ENCODE measurements at places on chromosomes 6 and 20. TPM values are rescaled to one million over a fixed set of nuclear protein-coding genes. Genes with fewer than 3 reads are reported as not detected.

Gene MYB
- 0.53 TPM for total RNA-seq

Gene STMND1
- not detected for total RNA-seq

Gene COL19A1
- total RNA-seq: not detected

Gene SIRPG
- total RNA-seq: not detected

Gene TAPBP
- 90.7 TPM for total RNA-seq

Gene TCP11
- not detected for total RNA-seq

Gene MTFR2
- 7.4 TPM for total RNA-seq

Gene TOMM34
- 44.2 TPM for total RNA-seq

Gene CALHM6
- not detected for total RNA-seq

Gene TDRD6
- 0.05 TPM for total RNA-seq

Gene FHL5
- total RNA-seq: not detected

Gene GNL1
- 103 TPM for total RNA-seq

Gene NNAT
- 10.7 TPM for total RNA-seq

Gene MTRF1L
- total RNA-seq: 27.5 TPM

Measured in endothelial cell of umbilical vein (primary cell).